ENCODE measurements at places on chromosomes 13 and 19. TPM values are rescaled to one million over a fixed set of nuclear protein-coding genes. Genes with fewer than 3 reads are reported as not detected.

Gene SMIM44
- not detected for total RNA-seq

Gene PLPPR2
- total RNA-seq, result 8.2 TPM

Gene MEX3D
- 41.4 TPM for total RNA-seq

- DNase-seq, result no peak
These were observed 396.7 kb downstream of the RFC3 start for GRCh38 chr13:34214686-34215085.

- DNase-seq, result no peak
These were observed 82.8 kb downstream of the STARD13 start for GRCh38 chr13:33202644-33203169.
